ENCODE measurements at places on chromosomes 4 and X. TPM values are rescaled to one million over a fixed set of nuclear protein-coding genes. Genes with fewer than 3 reads are reported as not detected.

The SOWAHB gene
- not detected for polyA plus RNA-seq

DNA sequence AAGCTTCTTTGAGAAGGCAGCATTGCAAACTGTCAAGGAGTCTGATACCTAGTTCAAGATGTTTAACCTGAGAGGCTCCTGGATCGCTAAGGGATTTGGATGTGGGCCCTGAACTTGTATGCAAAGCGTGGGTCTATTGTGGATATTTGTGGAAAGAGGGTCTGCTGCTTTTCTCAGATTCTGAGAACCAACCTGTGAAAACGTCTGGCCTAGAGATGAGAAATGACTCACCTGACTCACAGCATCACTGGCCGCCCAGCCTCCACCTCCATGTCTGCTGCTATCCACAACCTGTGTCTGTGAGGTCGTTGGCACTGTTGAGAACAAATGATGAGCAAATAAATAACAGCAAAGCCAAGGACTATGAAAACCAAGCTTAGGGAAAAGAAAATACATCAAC lies 33.3 kb upstream of the PROM1 start:
- DNase-seq, result no peak

- no peak for DNase-seq
Measured at GRCh38 chr4:142265946-142266345, 580.2 kb downstream of the INPP4B start.

- DNase-seq, result no peak
Measured at GRCh38 chr4:76156635-76157034, 8.4 kb upstream of the NUP54 start.

The RHOXF1 gene
- polyA plus RNA-seq, result not detected

The PAGE4 gene
- not detected for polyA plus RNA-seq

DNA sequence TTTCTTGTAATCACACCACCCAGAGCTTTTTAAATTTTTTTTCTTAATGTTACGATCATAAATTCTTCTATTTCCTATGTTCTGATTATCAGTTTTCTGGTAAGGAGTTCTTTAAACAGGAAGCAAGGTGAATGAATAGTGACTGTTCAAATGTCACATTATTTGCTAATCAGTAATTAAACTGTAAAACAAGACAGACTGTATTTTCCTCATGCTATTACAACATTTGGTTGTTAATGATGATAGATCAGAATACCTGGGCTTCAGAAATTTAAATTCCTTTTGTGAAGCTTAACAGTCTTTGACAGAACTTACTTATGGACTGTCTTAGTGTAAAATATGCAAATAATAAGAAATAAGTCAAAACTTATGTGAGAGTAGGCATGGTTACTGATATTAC lies 41.4 kb downstream of the CLCN3 start:
- no peak for DNase-seq

DNA sequence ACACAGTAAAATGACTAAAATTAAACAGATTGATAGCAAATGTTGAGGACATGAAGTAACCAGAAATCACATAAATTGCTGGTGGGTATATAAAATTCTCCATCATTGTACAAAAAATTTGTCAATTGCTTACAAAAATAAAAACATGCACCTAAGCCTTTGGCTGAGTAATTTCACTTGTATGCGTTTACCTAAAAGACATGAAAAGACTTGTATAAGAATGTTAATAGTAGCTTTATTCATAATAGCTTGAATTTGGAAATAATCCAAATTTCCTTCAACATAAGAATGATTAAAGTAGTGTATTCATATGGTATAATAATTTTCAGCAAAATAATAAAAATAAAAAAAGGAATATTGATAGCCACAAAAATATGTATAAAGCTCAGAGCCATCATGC lies 37.7 kb downstream of the PDHA2 start:
- DNase-seq, result no peak

The GLOD5 gene
- not detected for polyA plus RNA-seq

DNA sequence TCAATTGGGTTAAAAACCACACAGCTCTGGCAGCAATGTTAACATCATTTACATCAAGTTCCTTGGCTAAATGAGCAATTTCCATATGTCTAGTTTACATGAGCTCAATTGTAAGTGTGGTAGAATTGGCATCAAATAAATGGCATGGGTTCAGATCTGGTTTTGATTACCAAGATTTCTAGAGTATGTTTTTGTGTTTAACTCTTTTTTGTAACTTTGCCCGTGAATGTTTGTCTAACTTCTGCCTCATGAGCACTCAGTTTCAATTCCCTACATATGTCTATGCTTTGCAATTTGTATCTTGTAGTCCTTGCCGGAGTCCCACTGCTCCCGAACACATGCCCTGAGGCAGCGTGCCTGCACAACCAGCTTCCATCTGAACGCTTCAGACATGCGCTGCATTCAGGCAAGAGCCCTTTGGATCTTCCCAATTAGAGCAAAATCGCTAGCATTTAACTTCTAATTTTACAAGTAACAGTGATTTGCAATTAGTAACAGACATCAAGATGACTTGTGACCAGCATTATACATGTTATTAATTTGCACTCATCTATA lies 644.4 kb downstream of the TRIML1 start:
- DNase-seq, result no peak

DNA sequence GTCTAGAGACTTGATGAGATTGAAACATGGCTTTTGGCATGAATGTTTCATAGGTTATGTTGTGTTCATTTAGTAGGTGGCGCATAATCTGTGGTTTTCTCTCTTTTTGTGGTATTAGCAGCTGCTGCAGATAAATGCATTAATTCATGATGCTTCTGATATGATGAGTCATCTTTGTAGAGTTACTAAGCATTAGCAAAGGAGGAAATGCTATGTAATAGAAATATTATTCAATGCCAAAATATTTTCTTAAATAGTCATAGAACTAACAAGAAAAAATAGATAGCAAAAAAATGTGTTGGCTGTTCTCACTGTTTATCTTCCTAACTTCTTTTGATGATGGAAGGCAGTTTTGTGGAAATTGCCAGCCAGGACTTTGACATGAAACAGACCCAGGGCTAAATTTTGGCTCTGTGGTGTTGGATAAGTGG lies 3.6 kb downstream of the ZXDB start:
- peak; percentile 18 for DNase-seq

- DNase-seq, result no peak
Measured at GRCh38 chrX:1525583-1526355, 11.2 kb downstream of the P2RY8 start.

The UGT2A1 gene
- not detected for polyA plus RNA-seq

Measured in CD4-positive, alpha-beta memory T cell (primary cell).